ENCODE measurements at places on chromosomes 4 and X.

DNA sequence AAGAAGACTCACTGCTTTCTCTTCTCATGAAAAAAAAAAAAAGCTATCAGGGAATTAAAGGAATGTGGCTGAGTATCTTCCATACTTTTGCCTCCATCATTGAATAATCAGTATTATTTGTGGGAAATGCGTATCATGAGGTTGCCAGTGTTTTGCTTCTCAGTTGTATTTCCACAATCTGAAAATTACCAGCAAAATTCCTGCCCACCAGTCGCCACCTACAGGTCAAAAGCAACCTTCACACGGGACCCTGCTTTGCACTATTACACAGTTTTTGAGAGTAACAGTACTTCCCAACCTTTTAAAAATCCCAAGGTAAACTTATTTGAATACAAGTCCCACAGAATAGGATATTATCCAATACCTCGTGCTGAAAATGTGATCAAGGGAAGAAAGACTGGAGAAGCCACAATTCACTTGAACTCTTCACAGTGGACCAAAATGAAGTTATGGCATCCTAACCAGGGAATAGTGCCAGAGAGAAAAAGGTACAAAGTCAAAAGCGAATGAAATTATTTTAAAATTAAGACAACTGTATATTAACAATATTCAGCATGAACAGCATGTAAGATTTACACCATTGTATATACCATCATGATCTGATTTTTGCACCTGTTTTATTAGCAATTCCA is 30.4 kb downstream of the PGRMC1 start:
- H3K27ac ChIP-seq: no peak overlapping the region
- DNase-seq: peak; percentile 33
- H3K4me3 ChIP-seq: no peak overlapping the region
- no peaks in the 10 kb centered on the region for H3K4me1 ChIP-seq
- peaks cover 18% of the 10 kb centered on the region for H3K27me3 ChIP-seq

DNA sequence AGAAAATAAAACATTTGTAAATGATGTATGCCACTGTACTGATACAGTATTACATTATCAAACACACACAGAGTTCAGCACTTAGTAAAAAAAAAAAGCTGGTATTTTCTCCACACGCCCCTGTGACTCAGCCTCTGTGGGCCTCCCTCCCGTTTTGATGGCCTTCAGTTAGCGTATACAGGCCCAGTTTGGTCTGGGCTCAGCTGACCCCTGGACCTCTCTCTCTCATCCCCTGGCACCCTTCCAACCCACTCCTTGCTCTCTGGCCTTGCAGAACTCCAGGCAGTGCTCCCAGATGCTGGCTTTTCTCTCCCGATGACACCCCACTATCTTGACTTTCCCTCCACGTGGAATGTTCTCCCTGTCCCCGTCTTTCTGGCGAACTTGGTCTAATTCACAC is 89.0 kb upstream of the LIMCH1 start:
- no peak overlapping the region for H3K4me3 ChIP-seq
- no peak for DNase-seq
- no peaks in the 10 kb centered on the region for H3K4me1 ChIP-seq
- no peaks in the 10 kb centered on the region for H3K27me3 ChIP-seq
- H3K27ac ChIP-seq: no peak overlapping the region

DNA sequence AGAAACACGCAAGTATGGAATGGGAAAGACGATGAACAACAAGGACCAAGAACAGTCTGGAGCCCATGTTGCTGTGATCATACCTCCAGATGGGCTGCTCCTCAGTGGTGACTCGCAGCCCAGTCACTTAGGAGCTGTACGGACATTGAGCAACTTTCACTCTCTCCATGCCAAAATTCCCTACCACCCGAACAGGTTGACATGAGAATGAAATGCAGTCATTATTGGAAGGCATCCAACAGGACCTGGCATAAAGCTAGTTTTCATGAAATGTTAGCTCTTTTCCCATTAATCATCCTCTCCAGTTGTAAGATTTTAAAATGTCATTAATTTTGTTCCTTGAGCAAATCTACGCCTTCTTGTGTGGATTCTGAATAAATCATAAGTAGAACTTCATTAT is 82.7 kb upstream of the GPM6B start:
- no peak overlapping the region for H3K27ac ChIP-seq
- no peaks in the 10 kb centered on the region for H3K36me3 ChIP-seq
- H3K4me3 ChIP-seq: no peak overlapping the region
- no peak for DNase-seq
- no peaks in the 10 kb centered on the region for H3K27me3 ChIP-seq
- H3K4me1 ChIP-seq: no peaks in the 10 kb centered on the region

GRCh38 chrX:106928227-106928626 is 8.0 kb downstream of the CLDN2 start:
- H3K27ac ChIP-seq: no peak overlapping the region
- H3K27me3 ChIP-seq: no peaks in the 10 kb centered on the region
- no peak for DNase-seq
- no peak overlapping the region for H3K4me3 ChIP-seq
- H3K4me1 ChIP-seq: no peaks in the 10 kb centered on the region
- H3K36me3 ChIP-seq: no peaks in the 10 kb centered on the region

DNA sequence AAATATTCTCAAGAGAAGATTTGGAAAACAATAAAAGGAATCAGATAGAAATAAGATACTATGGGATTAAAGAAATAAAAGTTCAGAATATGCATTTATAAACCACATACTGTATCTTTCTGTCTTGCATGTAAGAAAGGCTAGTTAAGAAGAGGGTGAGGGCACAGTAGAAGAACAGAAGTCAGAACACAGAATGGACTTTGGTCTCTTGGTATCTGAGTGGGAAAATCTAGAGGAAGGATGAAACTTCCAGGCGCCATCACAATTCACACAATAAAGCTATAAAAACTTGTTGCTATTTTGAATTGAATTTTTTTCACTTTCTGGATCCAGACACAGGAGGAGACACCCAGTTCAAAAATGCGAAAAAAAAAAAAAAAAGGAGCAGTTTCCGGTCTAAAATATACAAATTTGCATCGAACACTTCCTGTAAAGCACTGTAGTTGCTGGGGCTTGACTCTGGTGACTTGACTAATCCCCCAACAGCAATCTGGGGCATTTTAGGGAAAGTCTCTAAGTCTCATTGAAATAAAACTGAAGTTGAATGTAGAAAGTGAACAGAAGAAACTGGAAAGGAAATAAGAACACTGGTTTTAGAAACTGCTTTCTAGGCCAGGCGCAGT is 8.1 kb upstream of the NAAA start:
- H3K27me3 ChIP-seq: no peaks in the 10 kb centered on the region
- H3K4me3 ChIP-seq: no peak overlapping the region
- no peak overlapping the region for H3K27ac ChIP-seq
- no peak for DNase-seq
- H3K36me3 ChIP-seq: peaks cover 32% of the 10 kb centered on the region
- H3K4me1 ChIP-seq: no peaks in the 10 kb centered on the region

DNA sequence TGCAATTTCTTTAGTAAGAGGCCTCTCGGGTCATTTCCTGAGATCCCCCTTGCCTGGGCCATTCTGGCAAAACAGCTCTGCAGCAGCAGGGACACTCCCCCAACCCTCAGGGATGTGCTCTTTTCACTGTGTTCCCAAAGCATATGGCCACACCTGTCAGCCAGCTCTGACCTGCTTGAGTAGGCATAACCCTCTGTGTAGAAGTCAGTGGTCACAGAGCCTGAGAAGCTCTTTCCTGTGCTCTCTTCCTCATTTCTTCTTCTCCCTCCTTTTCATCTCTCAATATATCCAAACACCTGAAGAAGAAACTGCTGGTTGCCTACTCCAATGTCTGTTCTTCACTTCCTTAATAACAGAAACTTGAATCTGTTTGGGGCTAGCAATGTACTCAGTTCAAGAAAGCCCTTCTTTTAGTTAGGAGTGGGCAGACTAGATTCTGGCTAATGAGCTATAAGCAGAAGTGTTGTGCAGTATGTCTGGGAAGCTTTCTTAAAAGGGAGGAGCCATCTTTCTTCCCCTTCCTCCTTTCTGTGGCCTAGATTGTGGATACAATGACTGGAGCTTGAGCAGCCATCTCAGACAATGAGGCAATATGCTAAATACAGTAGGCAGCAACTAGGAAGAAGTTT is 73.3 kb downstream of the PRPS1 start:
- H3K27me3 ChIP-seq: peaks cover 4% of the 10 kb centered on the region
- H3K36me3 ChIP-seq: no peaks in the 10 kb centered on the region
- DNase-seq: no peak
- H3K27ac ChIP-seq: no peak overlapping the region
- H3K4me3 ChIP-seq: no peak overlapping the region
- H3K4me1 ChIP-seq: peaks cover 12% of the 10 kb centered on the region

- no peaks in the 10 kb centered on the region for H3K36me3 ChIP-seq
- no peaks in the 10 kb centered on the region for H3K4me1 ChIP-seq
- no peak overlapping the region for H3K4me3 ChIP-seq
- no peak overlapping the region for H3K27ac ChIP-seq
- no peak for DNase-seq
These were observed 31.5 kb downstream of the WWC2 start for GRCh38 chr4:183130328-183131155.

- H3K36me3 ChIP-seq: no peaks in the 10 kb centered on the region
- no peak overlapping the region for H3K27ac ChIP-seq
- H3K27me3 ChIP-seq: no peaks in the 10 kb centered on the region
- no peaks in the 10 kb centered on the region for H3K4me1 ChIP-seq
- no peak overlapping the region for H3K4me3 ChIP-seq
These were observed 91.6 kb downstream of the APBB2 start for GRCh38 chr4:41122775-41123174.

DNA sequence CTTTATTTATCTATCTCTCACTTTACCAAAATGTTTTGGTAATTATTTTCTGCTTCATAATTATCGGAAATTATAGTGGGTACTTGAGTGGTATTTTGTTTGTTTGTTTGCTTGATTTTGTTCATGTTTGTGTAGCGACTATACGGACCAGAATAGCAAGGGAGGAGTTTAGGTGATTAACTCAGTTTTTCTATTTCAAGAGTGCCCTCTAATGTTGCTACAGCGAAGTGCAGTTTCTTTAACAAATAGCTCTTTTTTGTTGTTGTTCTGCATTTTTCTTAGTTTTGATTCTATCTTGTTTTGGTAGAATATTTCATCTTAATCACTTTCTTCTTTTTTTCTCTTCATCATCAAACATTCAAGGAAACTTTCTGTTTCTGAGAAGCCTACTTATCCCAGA is 40.8 kb upstream of the QRFPR start:
- no peak for DNase-seq
- no peak overlapping the region for H3K4me3 ChIP-seq
- no peaks in the 10 kb centered on the region for H3K4me1 ChIP-seq
- no peaks in the 10 kb centered on the region for H3K36me3 ChIP-seq
- H3K27ac ChIP-seq: no peak overlapping the region

DNA sequence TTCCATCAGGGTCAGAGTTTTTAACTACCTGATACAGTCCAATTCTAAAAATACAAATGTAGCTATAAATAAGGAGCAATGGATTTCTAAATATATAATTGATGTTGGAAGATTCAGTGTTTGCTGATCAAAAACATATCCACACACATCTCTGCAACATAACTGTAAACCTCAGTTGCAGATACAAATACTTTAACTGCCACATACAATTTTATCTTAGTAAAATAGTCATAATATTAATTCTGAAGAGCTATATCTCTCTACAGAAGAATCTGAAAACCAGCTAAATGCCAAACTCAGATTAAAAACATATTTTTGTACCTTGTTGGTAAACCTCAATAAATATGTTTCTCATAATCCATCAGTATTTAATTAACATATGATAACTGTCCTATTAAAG is 674.3 kb upstream of the INTU start:
- no peaks in the 10 kb centered on the region for H3K4me1 ChIP-seq
- no peaks in the 10 kb centered on the region for H3K27me3 ChIP-seq
- H3K27ac ChIP-seq: no peak overlapping the region

- no peak overlapping the region for H3K4me3 ChIP-seq
- no peaks in the 10 kb centered on the region for H3K36me3 ChIP-seq
- no peaks in the 10 kb centered on the region for H3K27me3 ChIP-seq
- no peaks in the 10 kb centered on the region for H3K4me1 ChIP-seq
- H3K27ac ChIP-seq: no peak overlapping the region
These were observed 87.1 kb downstream of the AMELX start for GRCh38 chrX:11380187-11380844.

DNA sequence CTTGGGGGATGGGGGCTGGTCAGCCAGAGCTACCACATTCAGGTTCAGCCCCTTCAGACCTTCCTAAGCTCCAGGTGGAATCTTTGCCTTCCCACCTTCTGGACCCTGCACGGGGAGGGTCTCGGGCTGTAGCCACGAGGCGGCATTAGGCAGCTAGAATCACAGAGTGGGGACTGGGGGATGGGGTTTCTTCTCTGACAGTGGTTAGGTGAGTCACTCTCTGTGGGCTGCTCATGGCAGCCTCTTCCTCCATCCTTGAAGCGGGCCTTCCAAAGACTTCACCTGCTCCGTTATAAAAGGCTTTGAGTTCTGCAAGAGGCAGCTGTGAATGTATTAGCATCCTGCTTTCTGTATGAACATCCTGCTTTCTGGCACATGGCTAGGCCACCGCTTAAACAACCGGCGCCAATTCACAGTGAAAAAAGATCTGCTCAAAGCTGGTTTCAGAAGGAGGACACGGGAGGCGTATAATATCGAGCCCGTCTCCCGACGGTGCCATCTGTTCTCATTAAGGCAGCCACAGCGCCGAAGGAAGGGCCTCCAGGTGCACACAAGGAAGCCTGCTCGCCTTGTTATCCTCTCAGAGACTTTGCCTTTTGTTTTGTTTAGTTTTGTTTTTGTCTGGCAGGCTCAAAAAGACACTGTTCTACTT is 74.3 kb upstream of the IGFBP7 start:
- H3K27ac ChIP-seq: no peak overlapping the region
- no peaks in the 10 kb centered on the region for H3K4me1 ChIP-seq
- no peaks in the 10 kb centered on the region for H3K36me3 ChIP-seq
- H3K27me3 ChIP-seq: no peaks in the 10 kb centered on the region

DNA sequence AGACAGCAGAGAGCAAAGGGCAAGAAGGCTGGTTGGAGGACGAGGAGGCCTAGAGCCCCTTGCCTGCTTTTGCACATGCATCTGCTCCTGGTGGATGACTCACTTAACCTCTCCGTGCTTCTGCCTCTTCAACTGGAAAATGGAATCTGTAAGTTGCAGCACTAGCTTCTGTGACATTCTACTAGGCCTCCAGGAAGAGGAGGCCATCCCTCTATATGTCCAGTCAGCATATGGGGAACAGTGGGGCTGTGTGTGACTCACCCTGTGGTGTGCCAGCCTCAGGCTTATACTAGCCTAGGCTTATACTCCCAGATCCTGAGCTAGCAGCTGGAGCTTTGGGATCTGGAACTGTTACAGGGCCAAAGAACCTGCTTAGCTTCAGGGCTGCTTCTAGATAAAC is 36.0 kb downstream of the RTL9 start:
- H3K36me3 ChIP-seq: no peaks in the 10 kb centered on the region
- DNase-seq: no peak

All from activated naive CD4-positive, alpha-beta T cell treated with anti-CD3 and anti-CD28 coated beads, Interleukin-2, amount 10 ng/mL, durations not matched to agents 7 days and 5 days (primary cell).